ENCODE measurements at places on chromosomes 13 and 19.

GRCh38 chr19:8666814-8667405 is 31.7 kb downstream of the ACTL9 start:
- no peak for DNase-seq

GRCh38 chr13:91153372-91153771 is 194.1 kb upstream of the MIR17HG start:
- no peak for DNase-seq

GRCh38 chr19:45780146-45780447 is 2.2 kb downstream of the DMPK start:
- DNase-seq = no peak

DNA sequence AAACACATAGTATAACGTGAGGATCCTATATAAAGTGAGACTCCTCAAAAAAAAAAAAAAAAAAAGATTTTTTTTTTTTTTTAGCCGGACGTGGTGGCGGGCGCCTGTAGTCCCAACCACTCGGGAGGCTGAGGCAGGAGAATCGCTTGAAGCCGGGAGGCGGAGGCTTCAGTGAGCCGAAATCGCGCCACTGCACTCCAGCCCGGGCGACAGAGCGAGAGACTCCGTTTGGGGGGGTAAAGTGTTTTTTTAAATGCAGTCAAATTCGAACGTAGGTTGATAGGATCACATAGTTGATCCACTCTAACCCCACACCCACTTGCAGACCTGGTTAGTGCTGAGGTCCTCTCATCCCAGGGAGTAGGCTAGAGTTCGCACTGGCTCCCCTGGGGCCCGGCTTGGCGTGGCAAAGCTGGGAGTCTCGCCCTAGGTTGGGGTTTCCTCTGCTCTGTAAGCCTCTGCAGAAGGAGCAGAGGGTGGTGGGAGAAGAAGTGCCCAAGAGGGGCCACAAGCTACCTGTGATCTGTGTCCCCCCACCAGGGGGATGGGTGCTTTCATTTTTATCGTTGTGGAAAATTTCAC is 6.5 kb downstream of the RNF225 start:
- no peak for DNase-seq

DNA sequence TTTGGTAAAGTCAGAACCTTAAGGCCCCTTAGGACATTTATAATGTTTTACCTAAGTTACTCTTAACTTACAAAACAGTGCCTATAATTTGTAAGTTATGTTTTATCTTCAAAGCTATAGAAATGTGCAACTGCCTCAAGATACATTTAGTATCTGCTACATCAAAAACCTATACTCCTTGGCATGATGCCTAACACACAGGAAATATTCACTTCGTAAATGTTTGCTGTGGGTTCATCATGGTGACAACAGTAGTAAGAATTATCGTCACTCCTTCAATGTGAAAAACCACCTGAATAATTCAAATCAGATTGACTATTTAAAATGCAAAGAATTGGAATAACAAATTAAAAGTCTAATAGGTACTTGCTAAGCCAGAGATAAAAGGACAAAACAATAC is 184.1 kb downstream of the DIAPH3 start:
- DNase-seq = no peak

DNA sequence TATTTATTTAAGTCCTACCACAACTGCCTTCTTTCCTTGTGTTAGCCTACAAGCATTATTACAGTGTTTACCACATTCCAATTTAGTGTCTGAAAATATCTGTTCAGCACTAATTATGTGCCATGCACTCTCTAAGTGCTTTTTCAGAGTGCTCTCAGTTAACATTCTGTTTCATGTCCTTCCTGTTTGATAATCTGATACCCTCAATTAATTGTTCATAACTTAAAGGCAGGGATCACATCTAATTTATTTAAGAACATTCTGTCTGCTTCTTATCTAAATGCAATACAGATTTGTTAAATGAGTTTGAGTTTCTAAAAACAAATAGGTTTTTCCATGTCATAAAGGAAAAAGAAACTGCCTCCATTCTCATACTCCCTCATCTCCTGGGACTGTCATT is 649.6 kb upstream of the ATXN8OS start:
- DNase-seq = no peak

DNA sequence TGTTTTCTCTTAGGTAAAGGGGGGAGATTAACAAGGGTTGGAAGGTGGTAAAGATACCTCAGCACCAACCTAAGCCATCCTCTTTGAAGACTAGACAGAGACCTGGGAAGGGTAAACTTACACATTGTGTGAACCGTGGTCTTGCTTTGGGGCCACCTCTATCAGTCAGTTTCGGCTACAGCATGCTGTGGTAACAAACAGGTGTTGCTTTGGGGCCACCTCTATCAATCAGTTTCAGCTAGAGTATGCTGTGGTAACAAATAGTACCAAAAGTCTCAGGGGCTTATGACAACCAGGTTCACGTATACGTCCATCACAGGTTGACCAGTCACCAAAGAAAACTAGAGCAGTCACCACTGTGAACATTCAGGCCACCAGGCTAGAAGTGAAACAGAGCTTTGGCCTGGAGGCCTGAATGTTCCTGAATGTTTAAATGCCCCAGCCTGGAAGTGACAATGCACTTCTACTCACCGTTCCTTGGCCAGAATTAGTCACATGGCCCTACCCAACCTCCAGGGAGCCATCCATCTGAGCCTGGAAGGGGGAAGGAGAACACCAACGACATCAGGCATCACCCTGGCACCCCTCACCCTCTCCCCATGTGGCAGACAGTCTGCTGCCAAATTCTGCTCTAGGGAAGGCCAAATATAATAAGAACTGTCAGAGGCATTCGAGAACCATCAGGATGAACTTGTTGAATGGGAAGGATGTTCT is 3.8 kb downstream of the FXYD7 start:
- DNase-seq = no peak

DNA sequence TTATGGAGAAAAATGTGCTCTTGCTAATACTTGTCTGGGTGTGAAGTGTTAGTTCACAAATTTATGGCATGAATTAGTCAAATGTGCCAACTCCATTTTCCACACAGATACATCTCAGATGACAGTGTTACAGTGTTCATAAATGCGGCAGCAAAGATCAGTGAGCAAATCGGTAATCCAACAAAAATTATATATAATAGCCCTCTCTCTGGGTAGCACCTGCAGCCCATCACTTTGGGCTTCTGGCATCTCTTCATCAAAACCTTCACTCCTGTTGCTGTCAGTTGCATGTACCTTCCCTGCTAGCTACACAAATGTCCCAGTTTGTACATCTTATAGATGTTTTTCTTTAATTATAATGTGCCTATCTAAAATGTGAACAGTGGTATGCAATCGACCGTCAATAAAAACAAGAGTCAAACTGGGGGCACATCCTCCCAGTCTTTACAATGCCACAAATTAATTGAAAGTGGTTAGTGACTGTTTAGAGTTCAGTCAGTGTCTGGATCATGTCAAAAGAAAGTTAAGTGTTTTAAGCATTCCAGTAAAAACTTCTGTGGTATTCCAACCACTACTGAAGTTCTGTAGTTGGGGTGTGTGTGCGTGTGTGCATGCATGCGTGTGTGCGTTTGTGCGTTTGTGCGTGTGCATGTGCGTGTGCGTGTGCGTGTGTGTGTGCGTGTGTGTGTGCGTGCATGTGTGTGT is 448.9 kb downstream of the DCT start:
- no peak for DNase-seq

GRCh38 chr13:52449331-52450011 is 963 bp downstream of the VPS36 start:
- DNase-seq = no peak

DNA sequence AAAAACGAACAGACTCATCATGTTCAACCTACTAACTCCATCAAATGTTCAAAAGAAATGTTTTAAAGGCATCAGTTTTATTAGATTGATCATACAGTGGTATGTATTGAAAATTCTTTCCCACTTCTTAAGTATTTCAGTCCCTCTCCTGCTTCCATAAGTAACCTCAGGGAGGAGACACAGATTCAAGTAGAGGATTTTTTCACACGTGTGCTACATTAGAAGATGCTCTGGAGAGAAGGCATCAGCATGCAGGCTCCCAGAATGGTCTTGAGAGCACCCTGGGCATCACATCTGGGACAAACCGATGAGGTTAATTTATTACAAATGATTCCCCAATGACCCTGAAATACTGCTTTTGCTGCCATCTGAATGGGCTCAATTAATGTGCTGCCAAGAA is 3.6 kb downstream of the GPR12 start:
- DNase-seq = no peak
